ENCODE measurements at places on chromosomes 13 and 19. TPM values are rescaled to one million over a fixed set of nuclear protein-coding genes. Genes with fewer than 3 reads are reported as not detected.

DNA sequence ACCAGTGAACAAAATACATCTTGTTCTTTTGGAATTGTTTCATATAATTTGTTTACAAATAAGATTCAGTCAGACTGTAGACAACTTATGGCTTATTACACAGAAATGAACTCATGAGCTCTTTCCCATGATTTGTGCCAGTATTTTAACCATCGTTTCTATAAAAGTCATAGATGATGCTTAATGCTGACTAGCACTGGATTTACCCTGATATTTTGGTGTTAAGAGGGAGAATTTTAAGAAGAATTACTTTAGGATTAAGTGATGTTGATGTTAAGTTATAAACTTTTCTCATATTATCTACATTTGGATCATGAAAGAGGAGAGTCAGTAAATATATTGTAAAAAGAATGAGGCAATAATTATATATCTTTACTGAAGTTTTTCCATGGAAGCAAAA lies 162.7 kb downstream of the POSTN start:
- H3K27me3 ChIP-seq = no peaks in the 10 kb centered on the region
- no peaks in the 10 kb centered on the region for H3K36me3 ChIP-seq
- no peak overlapping the region for H3K27ac ChIP-seq
- no peak for DNase-seq
- H3K4me3 ChIP-seq = no peak overlapping the region

DNA sequence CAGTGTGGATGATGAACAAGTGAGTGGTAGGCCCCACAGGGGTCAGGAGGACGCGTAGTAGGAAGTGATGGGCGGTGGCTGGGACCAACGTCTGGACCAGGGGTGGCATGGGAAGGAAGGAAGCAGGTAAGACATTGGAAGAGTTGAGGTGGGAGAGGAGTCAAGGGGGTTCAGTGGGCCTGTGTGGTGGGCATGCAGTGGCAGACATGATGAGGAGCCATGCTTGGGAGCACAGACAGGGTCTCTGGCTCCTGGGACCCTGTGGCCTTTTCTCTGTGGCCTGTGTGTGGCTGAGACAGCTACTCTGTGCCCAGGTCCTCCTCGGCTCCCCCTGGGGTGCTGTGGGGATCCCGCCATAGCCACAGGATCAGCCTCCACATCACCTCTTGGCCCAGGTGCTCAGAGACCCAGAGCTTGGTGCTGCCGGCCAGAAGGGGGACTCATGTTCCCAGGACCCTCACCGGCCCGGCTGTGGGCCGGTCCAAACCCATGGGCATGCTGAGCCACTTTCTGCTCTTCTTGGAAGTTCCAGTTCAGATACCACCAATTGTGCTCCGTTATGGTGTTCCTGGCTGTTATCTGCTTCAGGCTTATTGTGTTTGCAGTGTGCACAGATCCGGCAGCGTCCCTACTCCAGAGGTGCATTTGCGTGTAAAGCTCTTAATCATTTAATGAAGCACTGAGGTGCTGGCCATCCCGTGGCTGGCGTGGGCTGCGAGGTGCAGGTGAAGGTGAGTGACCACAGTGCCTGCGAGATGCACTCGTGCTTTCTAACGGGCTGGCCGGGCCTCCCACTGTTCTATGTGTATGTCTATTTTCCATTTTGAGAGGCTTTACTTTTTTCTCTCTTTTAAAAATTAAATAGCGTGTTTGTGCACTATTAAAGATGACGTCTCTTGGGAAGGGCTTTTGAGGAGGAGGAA lies 147.9 kb downstream of the TEX29 start:
- no peak for DNase-seq
- no peaks in the 10 kb centered on the region for H3K36me3 ChIP-seq
- no peak overlapping the region for H3K4me3 ChIP-seq
- H3K27ac ChIP-seq = no peak overlapping the region

GRCh38 chr19:664913-665443 lies 2.0 kb upstream of the RNF126 start:
- H3K36me3 ChIP-seq = no peaks in the 10 kb centered on the region
- no peaks in the 10 kb centered on the region for H3K27me3 ChIP-seq
- H3K4me3 ChIP-seq = no peak overlapping the region

- no peak for DNase-seq
These were observed 4.9 kb upstream of the ZNF787 start for GRCh38 chr19:56125806-56126590.

DNA sequence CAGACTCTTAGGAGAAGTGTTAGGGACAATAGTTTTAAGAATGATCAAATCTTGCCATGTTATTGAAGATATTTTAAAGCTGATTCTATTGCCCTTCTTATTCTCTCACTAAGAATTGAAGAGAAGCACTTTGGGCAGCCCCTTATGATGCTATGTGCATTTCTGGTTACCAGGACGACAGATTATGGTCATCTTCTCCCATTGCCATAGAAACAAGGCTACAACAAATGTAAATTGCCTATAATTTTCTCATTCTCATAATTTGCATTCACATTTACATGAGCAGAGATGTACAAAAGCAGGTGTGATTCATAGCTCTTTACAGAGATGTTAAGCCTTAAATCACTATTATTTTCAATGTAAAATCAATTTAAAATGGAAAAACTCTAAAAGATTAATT lies 137.3 kb upstream of the PCDH9 start:
- peaks cover 2% of the 10 kb centered on the region for H3K4me1 ChIP-seq
- H3K36me3 ChIP-seq = no peaks in the 10 kb centered on the region

- no peak overlapping the region for H3K27ac ChIP-seq
- DNase-seq = no peak
- H3K4me1 ChIP-seq = no peaks in the 10 kb centered on the region
- H3K36me3 ChIP-seq = no peaks in the 10 kb centered on the region
These were observed 113.9 kb upstream of the UBL3 start for GRCh38 chr13:29964181-29964845.

GRCh38 chr13:108686027-108686426 lies 56.6 kb downstream of the MYO16 start:
- H3K4me1 ChIP-seq = no peaks in the 10 kb centered on the region
- DNase-seq = no peak
- H3K36me3 ChIP-seq = no peaks in the 10 kb centered on the region
- no peaks in the 10 kb centered on the region for H3K27me3 ChIP-seq
- H3K27ac ChIP-seq = no peak overlapping the region

DNA sequence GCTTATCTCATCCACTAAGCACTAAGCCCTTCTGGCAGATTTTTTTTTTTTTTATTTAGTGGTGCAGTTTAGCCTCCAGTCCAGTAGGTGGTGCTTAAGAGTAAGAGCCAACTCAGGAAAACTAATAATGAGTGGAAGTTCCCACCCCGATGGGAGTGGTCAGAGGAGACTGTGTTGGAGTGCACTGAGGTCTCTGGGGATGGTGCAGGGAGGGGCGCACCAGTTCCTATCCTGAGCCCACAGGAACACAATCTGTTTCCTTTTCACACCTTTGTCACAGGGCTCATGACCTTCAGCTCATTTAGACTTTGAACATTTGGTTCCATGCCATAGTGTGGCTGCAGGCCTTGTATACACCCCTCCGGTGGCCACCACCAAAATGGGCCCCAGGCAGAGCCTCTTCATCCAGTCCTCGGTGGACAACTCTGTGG lies 367.4 kb downstream of the SPRY2 start:
- no peaks in the 10 kb centered on the region for H3K27me3 ChIP-seq
- H3K36me3 ChIP-seq = no peaks in the 10 kb centered on the region
- H3K4me3 ChIP-seq = no peak overlapping the region
- no peak for DNase-seq
- H3K4me1 ChIP-seq = no peaks in the 10 kb centered on the region

DNA sequence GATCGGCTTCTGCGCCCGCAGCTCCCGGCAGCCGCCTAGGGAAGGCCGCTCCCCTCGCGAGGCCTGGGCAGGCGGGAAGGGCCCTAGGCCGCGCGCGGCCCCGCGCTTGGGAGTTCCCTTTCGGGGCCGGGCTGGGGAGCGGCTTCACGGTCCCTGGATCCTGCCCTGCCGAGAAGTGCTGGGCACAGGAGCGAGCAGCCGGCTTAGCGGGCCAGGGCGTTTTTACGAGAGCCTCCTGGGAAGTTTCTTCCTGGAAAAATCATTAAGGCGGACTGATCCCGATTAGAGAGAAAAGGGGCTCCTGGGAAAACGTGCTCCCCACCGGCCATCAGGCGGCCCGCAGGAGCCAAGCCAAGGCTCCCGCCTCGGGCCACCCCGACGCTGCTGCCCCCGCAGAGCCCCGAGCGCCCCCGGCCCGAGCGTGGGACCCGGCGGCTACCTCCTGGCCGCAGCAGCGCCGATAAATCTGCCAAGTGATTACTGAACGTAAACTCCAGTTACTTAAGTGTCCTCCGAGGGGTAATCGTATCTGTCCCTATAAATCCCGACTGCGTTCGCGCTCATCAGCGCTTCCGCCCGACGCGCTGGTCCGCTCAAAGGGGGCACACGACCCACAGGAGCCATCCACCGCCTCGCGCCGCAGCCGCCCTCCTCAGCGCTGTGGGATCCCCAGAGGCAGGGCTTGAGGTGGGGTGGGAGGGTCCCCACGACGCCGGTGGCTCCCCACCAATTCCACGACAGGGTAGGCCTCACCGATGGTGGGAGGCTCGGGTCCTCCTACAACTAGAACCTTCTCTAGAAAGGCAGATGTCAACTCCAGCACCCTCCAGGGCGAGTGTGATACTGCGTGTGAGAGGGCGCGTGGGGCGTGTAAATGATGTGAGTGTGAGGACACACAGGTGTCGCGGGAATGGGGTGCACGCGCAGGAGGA lies 2.8 kb downstream of the ZIC5 start:
- H3K27me3 ChIP-seq = peaks cover 90% of the 10 kb centered on the region
- no peak for DNase-seq
- H3K36me3 ChIP-seq = no peaks in the 10 kb centered on the region
- H3K27ac ChIP-seq = no peak overlapping the region
- H3K4me1 ChIP-seq = peaks cover 2% of the 10 kb centered on the region

- H3K4me3 ChIP-seq = no peak overlapping the region
- no peak overlapping the region for H3K27ac ChIP-seq
- H3K36me3 ChIP-seq = no peaks in the 10 kb centered on the region
- no peaks in the 10 kb centered on the region for H3K27me3 ChIP-seq
These were observed 57.2 kb upstream of the KLF12 start for GRCh38 chr13:74191410-74191809.

GRCh38 chr19:55640577-55641425 lies at the start of gene ZNF580:
ZNF580 (plus strand) TSS chr19:55641002; CDS start chr19:55642509, 1,507 bp downstream.
- peaks cover 14% of the 10 kb centered on the region for H3K36me3 ChIP-seq
- peaks cover 19% of the 10 kb centered on the region for H3K4me1 ChIP-seq
- H3K27me3 ChIP-seq = no peaks in the 10 kb centered on the region
- DNase-seq = peak; percentile 78

GRCh38 chr13:99963816-99964339 lies 7.7 kb downstream of the ZIC5 start:
- H3K4me1 ChIP-seq = no peaks in the 10 kb centered on the region
- no peak overlapping the region for H3K4me3 ChIP-seq
- no peak for DNase-seq
- H3K27ac ChIP-seq = no peak overlapping the region
- H3K36me3 ChIP-seq = no peaks in the 10 kb centered on the region
- H3K27me3 ChIP-seq = peaks cover 78% of the 10 kb centered on the region

DNA sequence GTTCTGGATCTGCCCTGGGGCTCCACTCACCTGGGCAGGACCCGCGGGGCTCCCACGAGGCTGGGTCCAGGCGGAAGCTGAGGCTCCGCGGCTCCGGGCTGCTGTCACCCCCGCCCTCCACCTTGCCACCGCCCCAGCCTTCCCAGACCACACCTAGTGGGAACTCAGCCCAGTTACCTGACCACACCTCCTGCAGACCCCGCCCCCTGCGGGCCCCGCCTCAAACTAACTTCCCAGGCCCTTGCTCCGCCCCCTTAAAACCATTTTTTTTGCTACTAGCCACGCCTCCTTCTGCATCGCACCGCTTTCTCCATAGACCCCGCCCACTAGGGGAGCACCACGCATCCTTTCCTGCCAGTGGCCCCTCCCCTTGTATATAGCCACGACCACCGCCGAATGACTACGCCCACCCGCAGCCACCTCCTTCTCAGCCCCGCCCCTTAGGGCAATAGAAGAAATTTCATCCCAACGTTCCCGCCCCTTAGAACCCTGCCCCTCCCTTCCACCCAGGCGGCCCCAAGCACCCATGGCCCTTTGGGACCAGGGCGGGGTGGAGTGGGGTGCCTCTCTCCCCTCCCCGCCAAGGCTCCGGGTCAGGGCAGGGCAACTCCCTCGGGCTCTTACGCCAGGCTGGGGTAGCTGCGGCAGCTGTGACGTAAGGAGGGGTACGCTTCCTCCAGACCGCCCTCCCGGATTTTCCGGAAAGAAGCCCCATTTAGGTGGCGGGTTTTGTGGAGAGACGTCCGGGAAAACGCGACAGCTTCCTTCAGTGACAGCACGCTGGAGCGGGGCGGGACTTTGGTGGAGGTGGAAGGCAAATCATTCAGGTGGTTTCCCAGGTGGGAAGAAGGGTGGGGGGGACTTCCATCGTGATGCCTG lies at the start of gene SH2D3A:
Gene SH2D3A (minus strand): TSS at position 79 of the 879 bp plus-strand sequence. CDS start 3,687 bp downstream, outside the sequence.
- no peak within 1 kb of the TSS for H3K4me3 ChIP-seq
- DNase-seq = peak; percentile 15
- no peaks in the 10 kb centered on the region for H3K4me1 ChIP-seq

DNA sequence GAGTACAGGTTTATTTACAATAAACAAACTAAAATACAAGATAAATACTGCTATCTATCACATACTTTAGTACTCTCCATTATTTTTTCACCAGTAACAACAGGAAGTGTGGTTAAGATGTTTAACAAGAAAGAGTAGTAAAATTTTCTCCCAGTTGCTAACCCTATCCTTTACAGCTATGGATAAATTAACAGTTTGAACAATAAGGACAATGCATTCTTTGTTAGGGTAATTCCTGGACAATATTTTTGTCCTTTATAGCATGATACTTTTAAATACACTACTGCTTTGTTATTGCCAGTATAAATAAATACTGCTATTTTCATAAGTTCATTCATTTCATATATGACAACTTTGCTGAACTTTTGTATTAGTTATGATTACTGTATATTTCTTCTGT lies 630.2 kb upstream of the ATXN8OS start:
- H3K4me3 ChIP-seq = no peak overlapping the region
- no peaks in the 10 kb centered on the region for H3K27me3 ChIP-seq
- H3K27ac ChIP-seq = no peak overlapping the region
- H3K4me1 ChIP-seq = no peaks in the 10 kb centered on the region

GRCh38 chr13:80141123-80141849 lies 199.6 kb downstream of the SPRY2 start:
- peak overlapping the region; percentile 16 for H3K27ac ChIP-seq
- no peaks in the 10 kb centered on the region for H3K27me3 ChIP-seq
- DNase-seq = peak; percentile 78
- H3K4me1 ChIP-seq = peaks cover 3% of the 10 kb centered on the region
- no peaks in the 10 kb centered on the region for H3K36me3 ChIP-seq

- H3K4me1 ChIP-seq = no peaks in the 10 kb centered on the region
- no peak for DNase-seq
- H3K27ac ChIP-seq = no peak overlapping the region
These were observed 257.3 kb downstream of the GPC5 start for GRCh38 chr13:91655731-91656130.

Gene ETV2
- 1.2 TPM for polyA plus RNA-seq

Gene SYDE1
- polyA plus RNA-seq = 64.9 TPM

Gene TNFSF13B
- 0.29 TPM for polyA plus RNA-seq

Gene SELENOV
- polyA plus RNA-seq = not detected

Gene RFPL4AL1
- not detected for polyA plus RNA-seq

Gene SHISA7
- polyA plus RNA-seq = not detected

Gene ANGPTL8
- polyA plus RNA-seq = not detected

Gene PSG3
- 0.03 TPM for polyA plus RNA-seq

Gene KDM4B
- 17.9 TPM for polyA plus RNA-seq

Gene SLC35E1
- polyA plus RNA-seq = 38.0 TPM
